ENCODE measurements at places on chromosomes 2 and 18.

GRCh38 chr18:79425569-79425886 is 29.8 kb downstream of the NFATC1 start:
- no peak for DNase-seq

DNA sequence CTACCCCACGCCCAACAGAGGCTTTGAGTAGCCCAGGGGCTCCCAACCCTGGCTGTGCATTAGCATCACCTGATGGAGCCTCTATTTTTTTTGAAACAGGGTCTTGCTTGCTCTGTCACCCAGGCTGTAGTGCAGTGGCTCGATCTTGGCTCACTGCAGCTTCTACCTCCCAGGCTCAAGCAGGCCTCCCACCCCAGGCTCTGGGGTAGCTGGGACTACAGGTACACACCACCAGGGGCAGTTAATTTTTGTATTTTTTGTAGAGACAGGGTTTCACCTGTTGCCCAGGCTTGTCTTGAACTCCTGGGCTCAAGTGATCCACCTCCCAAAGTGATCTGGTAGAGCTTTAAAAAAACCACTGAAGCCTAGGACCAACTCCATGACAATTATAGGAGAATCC is 394.8 kb upstream of the ATP5MC3 start:
- no peak for DNase-seq

GRCh38 chr2:239186516-239187357 is 214.1 kb downstream of the HDAC4 start:
- DNase-seq: no peak

DNA sequence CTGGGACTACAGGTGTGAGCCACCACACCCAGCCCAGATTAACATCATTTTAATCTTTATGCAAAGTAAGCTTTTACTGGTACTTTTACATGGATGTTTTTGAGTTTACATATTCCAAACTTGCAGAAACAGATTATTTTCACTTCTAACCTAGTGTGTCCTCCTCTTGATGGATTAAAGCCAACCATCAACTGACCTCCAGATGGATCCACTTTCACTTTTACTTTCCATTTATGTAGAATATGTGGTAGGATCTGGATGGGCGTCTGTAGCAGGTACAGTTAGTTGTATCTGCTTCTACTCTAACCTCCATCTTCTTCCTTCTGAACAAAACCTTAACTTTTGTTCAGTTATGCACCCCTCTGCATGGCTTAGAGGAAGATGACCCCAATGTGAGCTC is 264.1 kb downstream of the CDH20 start:
- DNase-seq: no peak

GRCh38 chr2:237752761-237753165 is 45.8 kb upstream of the RBM44 start:
- no peak for DNase-seq

GRCh38 chr18:6744816-6745455 is 15.4 kb downstream of the ARHGAP28 start:
- no peak for DNase-seq

DNA sequence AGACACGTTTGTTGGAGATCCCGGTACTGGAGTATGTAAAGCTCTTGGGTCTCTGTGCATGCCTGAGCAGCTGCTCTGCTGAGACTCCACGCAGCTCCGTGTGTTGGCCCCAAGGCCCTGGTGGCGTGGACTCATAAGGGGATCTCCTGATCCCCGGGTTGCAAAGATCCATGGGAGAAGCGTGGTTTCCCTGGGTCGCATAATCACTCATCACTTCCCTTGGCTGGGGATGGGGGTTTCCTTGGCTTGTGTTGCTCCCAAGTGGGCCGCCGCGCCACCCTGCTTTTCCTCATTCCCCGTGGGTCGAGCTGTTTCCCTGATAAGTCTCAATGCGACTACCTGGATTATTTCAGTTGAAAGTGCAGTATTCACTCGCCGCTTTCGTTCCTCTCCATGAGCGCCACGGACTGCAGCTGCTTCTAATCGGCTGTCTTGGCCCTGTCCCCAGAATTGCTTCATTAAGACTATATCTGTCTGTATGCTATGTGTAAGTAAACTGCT is 76.0 kb downstream of the EPC2 start:
- DNase-seq: no peak

DNA sequence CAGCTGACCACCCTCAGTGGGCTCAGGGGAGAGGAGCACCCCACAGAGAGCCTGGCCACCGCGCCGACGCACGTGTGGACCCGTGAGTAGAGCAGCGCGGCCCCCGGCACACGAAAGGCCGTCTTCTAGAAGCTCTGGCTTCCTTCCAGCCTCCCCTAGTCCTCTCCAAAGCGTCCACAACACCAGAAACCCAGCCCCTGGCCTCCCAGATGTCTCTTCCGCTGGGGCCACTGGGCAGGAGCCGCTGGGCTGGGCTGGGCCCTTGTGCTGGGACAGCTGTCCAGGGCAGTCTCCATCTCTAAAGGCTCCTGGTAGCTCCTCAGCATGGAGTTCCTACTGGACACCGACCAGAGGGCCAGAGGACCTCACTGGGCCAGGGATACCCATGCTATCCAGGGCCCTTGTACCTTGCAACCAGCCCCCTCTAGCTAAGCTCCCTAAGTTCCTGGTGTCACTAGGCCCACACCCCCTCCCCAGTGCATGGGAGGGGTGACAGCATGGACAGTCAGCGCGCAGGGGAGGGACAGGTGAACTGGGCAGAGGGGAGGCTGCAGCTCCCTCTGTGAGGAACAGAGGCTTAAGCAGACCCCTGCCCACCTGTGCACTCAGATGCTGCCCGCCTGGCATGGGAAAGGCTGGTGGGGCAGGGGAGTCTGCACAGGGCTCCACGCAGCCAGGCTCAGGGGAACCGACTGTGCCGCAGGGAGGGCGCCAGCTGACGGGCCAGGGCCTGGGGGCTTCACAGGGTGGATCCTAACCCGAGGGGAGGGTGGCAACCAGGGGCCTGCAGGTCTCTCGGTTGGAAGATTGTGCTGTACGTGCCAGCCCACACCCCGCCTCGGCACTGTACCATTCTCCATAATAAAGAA is 32.9 kb downstream of the MTERF4 start:
- DNase-seq: no peak

GRCh38 chr2:24076849-24077534 is 866 bp upstream of the SF3B6 start:
- peak; percentile 12 for DNase-seq

DNA sequence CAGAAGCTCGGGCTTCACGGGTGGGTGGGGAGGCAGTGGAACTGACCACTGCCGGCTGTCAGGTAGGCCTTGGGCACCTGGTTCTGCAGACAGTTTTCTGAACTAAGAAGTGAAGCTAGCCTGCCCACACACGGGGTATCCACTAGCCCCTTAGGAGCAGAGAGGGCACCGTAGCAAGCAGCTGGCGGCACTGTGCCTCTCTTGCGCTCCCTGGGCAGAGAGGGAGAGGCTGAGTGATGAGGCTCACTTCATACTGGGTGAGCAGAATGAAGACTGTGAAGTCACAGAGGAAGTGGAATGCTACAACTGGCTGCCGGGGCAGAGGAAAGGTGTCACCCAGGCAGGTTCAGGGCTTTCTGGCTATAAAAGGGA is 753 bp downstream of the ITPRIPL1 start:
- peak; percentile 19 for DNase-seq

DNA sequence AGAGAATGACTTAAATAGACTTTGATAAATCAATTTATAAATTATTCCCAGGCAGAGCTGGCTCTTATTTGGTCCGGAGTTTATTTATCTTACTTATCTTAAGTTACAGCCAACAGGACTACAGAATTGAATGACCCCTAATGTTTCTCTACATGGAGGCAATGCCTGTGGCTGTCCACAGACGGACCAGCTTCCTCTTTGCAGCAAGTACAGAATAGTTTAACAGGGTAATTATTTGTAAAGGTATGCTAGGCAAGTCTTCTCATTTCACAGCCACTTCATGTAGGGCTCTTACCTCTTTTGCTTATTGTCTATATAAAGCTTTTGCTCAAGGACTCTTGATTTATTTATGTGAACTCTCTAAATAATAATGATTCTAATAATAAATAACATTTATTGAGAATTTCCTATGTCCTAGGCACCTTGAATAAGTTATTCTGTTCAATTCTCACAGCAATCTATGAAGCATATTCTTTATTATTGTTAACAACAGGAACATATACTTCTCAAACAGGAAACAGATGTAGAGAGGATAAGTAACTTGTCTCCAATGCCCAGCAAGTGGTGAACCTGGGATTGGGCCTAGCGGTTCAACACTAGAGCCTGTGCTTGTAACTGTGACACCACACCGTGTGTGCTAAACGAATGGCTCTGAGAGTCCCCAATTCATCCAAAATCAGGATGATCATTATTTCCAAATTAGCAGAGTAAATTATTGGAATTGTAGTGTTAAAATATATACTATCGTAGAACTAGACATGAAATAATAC is 58.8 kb upstream of the NXPH2 start:
- DNase-seq: no peak

- no peak for DNase-seq
Observed at GRCh38 chr2:96374211-96374951, 38.8 kb downstream of the NCAPH start.

- DNase-seq: no peak
Observed at GRCh38 chr18:75809151-75809925, 381.8 kb upstream of the SMIM21 start.

- DNase-seq: no peak
Observed at GRCh38 chr2:211812587-211812986, 726.0 kb downstream of the ERBB4 start.

DNA sequence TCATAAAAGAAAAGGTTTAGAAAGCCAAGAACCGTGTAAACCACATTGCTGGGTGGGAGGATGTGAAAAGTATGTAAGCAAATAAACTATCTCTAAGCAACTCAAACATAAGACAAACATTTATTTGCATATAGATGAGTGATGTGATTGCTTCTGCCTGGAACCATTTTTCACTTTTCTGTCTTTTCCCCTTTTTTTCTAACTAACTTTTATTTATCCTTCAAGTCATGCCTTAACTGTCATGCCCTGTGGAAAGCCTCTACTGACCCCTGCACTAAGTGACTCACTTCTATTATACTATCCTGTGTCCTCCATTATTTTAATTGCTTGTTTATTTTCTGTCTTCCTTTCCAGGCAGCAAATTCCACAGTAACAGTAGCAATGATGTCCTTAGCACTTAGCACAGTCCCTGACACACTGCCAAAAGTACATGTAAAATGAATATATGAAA is 87.5 kb upstream of the CTAGE1 start:
- DNase-seq: no peak

DNA sequence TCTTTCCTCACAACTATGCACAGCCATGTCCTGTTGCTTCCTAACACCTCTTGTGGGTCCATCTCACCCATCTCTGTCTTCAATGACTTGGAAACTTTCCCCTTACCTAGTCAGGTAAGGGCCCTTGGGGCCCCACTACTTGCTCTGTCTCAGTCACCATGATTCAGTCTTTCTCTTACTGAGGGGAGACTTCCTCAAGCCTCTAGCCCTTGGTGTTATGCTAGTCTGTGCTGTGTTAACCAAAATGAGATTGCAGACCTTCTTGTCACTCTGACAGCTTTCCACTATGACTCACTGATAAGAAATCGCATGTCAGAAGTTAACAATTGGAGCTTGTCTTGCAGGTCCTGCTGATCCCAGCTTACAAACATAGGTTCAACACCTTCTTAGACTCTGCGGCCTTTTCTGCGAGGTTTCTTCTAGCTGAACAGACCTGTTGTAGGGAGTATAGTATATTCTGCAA is 65.3 kb downstream of the WDR75 start:
- no peak for DNase-seq

DNA sequence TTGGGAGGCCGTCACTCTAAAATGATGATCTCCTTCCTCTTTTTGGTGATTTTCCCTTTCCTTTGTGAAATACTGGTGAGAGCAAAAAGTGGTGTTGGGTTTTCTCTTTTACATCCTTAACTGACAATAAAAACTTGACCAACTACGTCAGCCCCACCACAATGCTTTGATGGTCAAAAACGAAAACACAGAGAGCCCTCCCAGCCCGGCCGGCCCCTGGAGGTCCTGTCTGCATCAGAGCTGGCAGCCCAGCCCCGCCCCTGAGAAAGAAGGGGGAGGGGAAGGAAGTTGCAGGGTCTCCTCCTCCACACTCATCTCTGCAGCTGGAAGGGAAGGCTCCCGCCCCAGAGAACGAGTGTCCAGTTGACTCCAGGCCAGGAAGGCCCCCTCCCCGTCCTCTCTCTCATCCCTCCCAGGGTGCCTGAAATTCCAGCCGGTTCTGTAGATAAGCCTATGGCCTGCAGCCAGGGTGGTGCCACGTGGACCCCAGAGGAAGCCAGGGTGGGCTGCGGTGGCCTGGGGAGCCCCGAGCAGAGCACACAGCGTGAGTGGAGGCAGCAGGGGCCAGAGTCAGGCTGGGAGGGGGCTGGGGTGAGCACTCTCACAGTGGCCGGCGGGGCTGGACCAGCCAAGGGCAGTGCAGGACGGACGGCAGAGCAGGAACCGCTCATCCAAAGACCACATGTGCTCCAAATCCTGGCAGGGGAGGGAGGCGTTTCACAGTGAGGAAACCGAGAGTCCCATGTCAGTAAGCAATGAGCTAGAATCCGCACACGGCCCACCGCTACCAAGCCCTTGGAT is 19.8 kb downstream of the BIN1 start:
- no peak for DNase-seq

DNA sequence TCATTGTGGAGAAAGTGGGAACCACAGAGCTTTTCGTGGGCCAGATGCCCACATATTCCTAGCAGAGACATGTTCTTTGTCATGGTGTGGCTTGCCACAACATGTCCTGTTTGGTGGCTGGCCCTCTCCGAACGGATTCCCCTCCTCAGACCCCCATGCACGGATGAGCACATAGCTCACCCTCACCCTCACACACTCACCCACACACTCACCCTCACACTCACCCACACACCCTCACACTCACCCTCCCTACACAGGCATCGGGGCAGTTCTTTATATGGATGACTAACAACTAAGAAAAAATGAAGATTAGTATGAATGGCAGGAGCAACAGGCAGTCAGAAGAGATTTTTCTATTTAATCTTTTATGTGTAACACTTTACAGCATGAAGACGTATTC is 149.9 kb downstream of the ZNF236 start:
- no peak for DNase-seq

- no peak for DNase-seq
Observed at GRCh38 chr2:224586127-224586695, 1.0 kb upstream of the CUL3 start.

DNA sequence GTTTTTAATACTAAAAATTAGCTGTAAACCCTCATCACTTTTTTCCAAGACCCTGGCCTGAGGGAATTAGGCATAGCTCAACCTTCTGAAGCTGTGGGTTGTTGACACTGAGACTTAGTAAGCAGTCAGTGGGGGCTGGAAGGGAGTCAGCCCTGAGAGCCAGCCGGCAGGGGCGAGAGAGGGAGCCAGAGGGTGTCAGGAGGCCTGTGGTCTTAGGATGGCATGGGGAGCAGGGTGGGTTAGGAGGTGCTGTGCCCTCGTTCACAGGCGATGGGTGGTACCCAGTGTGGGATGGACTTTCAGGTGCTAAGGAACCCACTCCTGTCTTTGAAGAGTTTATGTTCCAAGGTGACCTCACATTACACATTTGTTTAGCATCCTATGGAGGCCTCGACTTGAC is 49.3 kb downstream of the IL1RL2 start:
- DNase-seq: no peak

- DNase-seq: no peak
Observed at GRCh38 chr2:64996871-64997307, 7.7 kb downstream of the SLC1A4 start.

Data from activated CD4-positive, CD25-positive, alpha-beta regulatory T cell (primary cell).